ENCODE measurements at places on chromosomes 7 and 10. TPM values are rescaled to one million over a fixed set of nuclear protein-coding genes. Genes with fewer than 3 reads are reported as not detected.

Gene PLA2G12B
- not detected for total RNA-seq

Gene INA
- not detected for total RNA-seq

- DNase-seq, result no peak
Observed at GRCh38 chr7:139820089-139820488, 9.0 kb upstream of the TBXAS1 start.

GRCh38 chr10:44627591-44628354 is 242.9 kb upstream of the CXCL12 start:
- no peak for DNase-seq

DNA sequence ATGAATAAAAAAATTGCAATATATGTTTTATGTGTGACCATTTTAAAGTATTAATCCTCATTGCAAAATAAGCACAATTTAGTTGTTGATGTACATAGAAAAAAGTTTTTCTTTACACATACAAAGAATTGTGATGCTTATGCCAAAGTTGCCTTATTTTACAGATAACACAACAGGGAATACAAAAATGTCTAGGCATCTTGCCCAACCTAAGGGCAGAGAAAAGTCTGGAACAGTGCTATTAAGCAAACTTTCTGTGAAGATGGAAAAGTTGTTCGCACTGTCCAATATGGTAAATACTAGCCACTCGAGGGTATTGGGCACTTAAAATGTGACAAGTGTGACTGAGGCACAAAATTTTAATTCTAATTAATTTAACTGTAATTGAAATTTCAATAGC is 190.2 kb upstream of the HGF start:
- DNase-seq, result no peak

- no peak for DNase-seq
Observed at GRCh38 chr7:466465-467191, 53.0 kb downstream of the PDGFA start.

DNA sequence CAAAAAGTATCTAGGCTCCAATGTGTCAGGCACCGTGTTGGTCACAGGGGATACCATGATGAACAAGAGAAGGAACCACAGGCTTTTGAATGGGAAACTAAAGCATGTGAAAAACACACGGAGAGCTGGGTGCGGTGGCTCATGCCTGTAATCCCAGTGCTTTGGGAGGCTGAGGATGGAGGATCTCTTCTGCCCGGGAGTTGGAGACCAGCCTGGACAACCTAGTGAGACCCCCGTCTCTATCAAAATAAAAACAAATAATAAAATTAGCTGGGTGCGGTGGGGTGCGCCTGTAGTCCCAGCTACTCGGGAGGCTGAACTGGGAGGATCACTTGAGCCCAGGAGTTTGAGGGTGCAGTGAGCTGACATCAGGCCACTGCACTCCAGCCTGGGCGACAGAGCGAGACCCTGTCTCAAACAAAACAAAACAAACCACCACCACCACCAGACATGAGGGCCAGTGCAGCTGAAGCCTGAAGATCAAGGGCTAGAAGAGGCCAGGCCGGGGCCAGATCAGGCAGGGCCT is 611 bp upstream of the COPS6 start:
- no peak for DNase-seq

- no peak for DNase-seq
Observed at GRCh38 chr10:15901889-15902288, 41.6 kb upstream of the MINDY3 start.
